Activated naive CD4-positive, alpha-beta T cell (primary cell): ENCODE measurements at places on chromosomes 7 and 10.

DNA sequence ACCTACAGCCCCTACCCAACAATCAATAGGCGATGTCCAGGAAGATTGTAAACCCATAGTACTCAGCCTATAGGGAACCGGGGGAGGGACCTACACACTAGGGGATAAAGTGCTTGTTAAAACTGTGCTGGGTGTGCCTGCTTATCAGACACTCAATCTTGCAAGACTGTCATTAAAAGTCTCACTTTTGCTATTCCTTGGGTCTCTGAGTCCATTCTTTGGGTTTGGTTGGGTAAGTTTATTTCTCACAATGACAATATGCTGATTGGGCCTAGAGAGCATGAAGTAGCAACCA lies 45.6 kb downstream of the PTPRE start:
- no peak for DNase-seq

DNA sequence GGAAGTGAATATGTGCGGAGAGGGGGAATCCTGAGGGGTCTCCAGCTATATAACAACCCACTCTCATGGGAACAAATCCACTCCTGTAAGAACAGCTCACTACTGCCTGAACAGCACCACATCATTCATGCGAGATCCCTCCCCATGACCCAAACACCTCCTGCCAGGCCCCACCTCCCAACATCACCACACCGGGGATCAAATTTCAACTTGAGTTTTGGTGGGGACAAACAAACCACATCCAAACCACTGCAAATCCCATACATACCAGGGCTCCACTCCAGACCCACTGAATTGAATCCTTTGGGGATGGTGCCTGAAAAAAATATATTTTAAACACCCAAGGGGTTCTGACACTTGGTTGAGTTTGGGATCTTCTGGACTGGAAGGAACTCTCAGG lies 181.5 kb upstream of the PLXNA4 start:
- no peak for DNase-seq

GRCh38 chr7:48183370-48183743 lies 12.1 kb downstream of the ABCA13 start:
- DNase-seq = no peak

DNA sequence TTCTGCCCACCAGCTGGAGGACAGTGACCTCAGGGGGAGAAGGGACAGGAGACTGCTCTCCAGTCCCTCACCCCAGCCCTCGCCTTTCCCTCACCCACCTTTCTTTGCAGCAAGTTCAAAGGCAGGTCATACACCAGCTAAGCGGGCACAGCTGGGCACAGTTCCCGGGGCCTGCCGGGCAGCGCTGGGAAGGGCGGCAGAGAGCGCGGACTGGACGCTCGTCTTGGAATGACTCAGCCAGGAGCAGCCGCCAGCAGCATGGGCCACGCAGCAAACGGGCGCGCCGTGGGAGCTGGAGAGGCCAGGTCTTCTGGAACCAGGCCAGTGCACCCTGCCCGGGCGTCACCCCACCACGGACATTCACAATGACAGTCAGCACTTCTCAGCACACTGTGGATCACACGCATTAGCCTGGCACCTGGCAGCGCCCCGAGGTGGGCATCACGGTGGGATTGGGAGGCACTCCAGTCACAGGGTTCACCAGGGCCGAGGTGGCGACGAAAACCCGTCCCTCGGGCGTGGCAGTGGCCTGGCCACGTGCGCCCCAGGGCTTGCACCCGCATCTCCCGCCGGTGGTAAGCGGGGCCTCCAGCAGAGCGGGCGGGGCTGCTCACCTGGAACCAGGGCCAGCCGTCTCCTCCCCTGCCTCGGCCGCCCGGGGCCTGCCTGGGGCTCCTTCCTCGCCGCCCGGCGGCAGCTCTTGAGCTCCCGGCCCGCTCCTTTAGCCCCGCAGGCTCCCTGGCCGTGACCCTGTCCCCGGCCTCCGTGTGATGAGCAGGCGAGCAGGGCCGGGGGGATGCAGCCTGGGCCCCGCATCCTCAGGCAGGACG lies 29.0 kb upstream of the WDFY4 start:
- no peak for DNase-seq

DNA sequence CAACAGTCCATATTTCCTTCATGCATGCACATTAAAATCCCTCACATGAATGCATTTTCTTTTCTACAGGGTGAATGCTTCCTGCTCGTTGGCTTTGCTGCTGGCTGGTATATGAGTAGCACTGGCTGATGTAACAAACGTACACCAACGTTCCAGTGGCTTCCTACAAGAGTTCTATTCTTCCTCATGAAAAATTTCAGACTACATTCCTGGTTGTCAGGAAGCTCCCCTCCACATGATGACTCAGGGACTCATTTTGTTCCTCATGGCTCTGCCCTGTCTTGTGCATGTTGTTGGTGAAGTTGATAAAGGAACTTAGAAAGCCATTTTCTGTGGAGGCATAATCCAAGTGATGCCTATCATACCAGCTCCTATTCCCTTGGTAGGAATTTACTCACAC lies 470.7 kb upstream of the KLF6 start:
- no peak for DNase-seq

- no peak for DNase-seq
Observed at GRCh38 chr10:27503498-27504006, 552 bp upstream of the RAB18 start.

GRCh38 chr10:17673471-17674061 lies 29.6 kb downstream of the STAM start:
- no peak for DNase-seq

GRCh38 chr10:91587710-91588638 lies 44.9 kb downstream of the PPP1R3C start:
- no peak for DNase-seq

DNA sequence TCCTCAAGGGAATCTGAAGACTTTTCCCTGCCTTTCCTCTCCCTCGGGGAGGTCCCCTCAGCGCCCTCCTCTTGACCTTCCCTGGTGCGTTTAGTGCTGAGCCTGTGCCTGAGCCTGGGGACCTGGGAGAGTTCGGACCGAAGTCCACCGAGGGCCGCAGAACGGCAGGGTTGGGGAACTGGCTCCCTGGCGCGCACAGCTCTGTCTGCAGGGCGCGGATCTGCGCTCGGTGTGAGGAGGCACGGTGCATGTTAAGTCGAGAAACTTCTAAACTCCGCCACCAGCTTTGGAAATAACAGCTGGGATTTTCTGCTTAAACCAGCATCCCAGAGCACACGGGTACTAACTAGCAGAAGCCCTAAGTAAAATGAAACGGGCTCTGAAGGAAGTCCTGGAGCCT lies 44.2 kb upstream of the SLC29A4 start:
- no peak for DNase-seq

DNA sequence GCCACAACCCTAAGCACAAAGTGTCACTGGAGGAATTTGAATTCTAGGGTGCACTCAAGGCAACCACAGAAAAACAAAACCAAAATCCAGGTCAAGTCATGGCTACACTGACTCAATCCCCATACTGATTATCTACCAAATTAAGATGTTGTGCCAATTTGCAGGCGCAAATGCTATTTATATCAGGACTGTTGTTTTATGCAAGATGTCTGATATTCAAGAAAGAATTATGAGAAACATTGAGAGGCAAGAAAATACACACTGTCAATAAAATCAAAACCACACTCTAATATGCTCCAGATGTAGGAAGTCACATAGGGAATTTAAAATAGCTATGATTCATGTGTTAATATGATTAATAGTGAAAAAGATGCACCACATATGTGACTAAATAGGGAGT lies 141.3 kb upstream of the MINDY3 start:
- DNase-seq = no peak

- DNase-seq = no peak
Observed at GRCh38 chr10:97633921-97634320, 621 bp upstream of the MORN4 start.

- no peak for DNase-seq
Observed at GRCh38 chr10:53700278-53700677, 927.7 kb upstream of the MBL2 start.
